ENCODE measurements at places on chromosomes 16 and 17.
A peak's percentile ranks its signal among the peaks of the same experiment; 100 is the strongest.

DNA sequence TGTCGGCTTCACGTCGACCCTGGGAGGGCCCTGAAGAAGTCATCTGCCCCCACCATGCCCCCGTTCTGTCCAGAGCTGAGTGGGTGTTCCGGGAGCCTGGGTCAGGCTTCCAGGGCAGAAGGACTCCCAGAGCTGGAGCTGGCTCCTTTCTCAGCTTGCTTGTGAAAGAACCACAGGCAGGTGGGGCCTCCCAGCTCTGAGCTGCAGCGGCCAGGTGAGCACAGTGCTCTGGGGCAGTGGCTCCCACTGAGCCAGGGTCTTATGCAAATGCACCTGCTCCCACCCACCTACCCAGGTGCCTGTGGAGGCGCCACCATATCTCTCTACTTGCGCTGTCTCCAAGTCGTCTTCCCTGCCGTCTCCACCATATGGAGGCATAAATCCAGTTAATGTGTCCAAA lies 140.0 kb upstream of the RPL38 start:
- no peak for DNase-seq

DNA sequence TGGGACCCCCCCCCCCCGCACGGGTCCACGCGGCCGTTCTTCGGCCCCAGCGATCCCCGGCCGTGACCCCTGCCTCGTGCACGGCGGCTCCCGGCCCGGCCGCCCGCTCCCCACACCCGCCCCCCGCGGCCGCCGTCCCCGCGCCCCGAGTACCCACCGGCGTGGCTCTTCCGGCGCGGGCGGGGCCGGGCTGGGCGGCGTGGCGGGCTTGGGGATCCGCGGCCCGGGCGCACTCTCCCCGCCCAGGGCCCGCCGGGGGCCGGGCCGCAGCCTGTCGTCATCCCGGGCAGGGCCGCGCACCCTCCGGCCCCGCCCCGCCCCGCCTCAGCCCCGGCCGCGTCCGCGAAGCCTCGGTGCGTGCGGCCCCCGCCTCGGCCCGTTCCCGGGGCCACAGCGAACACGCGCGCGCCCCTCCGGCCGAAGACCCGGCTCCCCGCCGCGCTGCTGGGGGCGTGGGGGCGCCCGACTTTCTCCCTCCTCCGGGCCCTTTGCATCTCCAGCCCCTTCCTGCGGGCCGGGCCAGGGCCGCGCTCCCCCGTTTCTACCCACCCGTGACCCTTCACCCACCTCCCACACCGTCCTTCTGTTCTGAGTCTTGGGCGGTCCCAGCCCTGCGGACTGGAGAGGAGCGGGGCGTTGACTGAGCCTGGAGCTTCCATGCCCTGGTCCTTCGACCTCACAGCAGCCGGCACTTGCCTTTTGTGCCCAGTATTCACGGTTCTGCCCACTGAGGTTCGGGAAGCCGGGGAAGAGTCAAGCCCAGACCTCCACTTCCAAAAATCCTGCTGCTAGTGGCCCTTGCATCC lies 840 bp downstream of the MYO1C start:
- no peak for DNase-seq

GRCh38 chr17:18261146-18261515 lies 669 bp downstream of the MIEF2 start:
- peak; percentile 23 for DNase-seq

DNA sequence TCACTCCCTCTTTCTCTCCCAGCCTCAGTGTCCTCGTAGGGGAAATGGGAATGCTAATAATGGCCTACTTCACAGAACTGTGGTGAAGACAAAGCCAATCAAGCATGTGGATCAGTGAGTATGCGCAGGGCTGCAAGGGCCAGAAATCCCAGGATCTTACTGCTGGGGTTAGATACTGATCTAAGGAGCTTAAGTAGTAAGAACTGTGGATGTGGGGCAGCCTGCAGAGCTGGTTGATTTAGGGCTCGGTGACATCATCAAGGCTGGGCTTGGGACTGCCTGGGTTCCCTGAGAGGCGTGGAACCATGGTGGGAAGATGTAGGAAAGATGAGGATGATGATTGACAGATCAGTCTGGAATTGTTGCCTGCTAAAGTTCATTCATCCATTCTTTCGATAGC lies 25.6 kb downstream of the GOSR2 start:
- no peak for DNase-seq

GRCh38 chr17:27555339-27555738 lies 75.6 kb upstream of the LGALS9 start:
- DNase-seq, result no peak

DNA sequence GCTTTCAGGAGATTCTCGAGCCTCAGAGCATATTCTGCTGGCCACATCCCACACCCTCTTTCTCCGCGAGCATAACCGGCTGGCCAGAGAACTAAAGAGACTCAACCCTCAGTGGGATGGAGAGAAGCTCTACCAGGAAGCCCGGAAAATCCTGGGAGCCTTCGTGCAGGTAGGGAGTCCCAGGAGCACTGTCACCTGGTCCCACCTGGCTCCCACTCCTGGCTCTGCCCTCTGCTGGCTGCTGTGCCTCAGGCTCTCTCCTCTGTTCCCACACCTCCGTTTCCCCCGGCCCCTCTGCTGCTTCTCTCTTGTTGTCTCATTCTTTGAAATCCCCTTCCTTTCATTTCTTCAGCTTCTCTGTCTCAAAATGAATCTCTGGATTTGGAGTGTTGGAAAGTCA lies 16.4 kb downstream of the LPO start:
- DNase-seq, result no peak

- DNase-seq, result no peak
Measured at GRCh38 chr17:55303008-55303493, 38.3 kb downstream of the HLF start.

DNA sequence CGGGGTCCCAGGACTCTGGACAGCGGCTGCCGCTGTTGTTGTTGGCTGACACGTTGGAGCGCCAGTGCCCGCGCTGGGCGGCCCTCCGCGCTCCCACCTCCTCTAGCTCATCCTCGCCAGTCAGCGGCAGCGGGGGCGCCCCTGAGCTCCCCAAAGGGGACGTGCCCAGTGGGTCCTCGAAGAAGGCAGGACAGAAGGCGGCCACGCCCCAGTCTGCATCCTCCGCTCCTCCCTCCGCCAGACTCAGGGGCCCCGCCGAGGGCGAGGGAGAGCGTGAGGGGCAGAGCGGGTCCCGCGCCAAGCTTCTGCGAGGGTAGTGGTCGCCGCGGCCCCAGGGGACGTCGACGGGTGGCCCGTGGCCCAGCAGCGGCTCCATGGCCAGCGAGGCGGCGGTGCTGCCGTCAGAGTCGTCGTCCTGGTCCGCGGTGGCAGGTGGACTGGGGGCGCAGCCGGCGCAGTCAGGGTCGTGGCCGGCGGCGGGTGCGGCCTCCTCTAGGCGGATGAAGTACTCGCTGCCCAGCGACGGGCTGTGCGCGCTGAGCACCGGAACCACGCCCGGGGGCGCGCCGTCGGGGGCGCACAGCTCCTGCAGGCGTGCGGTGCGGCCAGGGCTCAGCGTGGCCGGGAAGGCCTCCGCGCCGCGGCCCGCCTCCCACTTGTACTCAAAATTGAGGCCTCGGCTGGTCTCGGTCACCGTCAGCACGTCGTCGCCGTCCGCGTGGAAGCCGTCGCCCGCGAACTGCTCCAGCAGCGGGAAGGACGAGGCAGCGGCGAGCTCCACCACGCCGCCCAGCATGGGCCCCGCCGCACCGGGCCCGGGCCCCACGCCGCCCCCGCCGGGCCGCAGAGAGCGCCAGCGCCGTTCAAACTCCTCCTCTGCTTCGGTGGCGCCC lies 43.2 kb upstream of the PVALEF start:
- DNase-seq, result no peak

GRCh38 chr17:81252326-81252986 lies 13.3 kb downstream of the NDUFAF8 start:
- DNase-seq, result no peak

DNA sequence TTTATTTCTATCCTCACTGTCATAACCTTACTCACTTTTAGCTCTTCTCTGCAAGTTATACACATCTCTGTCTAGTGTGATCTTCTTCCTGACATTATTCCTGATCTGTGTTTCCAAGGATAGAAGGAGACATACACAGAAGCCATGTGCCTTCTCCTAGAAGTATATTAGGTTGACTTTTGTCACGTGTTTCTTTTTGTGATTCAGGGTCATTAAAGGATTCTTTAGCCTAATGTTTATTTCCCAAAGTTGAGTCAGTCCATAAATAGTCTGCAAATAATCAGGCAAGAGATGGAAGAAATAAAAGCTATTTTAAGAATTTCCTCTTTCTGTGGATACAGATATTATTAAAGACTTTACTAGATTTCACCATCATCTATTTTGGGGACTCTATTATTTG lies 214.1 kb upstream of the GOT2 start:
- no peak for DNase-seq

DNA sequence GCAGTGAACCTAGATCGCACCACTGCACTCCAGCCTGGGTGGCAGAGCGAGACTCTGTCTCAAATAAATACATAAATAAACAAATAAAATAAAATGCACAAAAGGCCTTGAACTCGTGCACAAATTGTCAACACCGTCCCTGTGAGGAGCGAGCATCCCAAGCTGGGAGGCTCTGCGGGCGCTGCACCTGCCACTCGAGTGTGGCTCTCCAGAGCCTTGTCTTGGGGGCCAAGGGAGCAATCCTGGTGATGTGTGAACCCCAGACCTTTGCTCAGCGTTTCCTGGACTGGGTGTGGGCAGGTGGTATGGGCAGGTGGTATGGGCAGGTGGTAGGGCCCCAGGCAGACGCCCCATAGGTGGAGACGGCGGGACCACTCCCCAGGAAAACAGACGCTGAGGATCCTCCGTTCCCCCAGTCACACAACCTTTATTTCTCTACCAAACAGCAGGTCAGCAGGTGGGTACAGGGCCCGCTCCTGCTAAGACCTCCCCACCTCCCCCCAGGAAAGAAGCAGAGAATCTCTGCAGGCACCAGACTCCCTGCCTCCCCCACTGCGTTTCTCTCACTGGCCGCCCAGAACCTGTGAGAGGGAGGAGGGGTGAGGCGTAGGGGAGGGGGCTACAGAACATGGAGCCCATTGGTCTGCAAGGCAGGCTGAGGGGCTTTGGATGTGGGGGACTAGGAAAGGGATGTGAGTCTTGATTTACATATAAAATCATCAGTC lies 7.4 kb upstream of the P2RX1 start:
- DNase-seq, result no peak

DNA sequence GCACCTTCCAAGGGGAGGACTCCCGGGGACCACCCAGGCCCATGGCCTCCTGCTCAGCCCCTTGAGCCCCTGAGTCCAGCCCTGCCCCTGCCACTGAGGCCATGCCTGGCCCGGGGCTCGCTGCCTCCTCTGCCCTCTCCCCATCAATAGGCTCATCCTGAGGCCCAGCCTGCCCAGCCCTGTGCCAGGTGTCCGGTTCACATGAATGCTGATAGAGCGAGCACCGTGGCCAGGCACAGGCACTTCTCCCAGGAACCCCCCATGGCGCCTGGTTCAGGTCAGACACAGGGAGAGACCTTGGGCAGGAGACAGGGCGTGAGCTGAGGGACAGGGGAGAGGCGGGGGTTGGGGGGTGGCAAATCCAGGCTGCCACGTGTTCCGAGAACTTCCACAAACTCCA lies 2.8 kb upstream of the PVALEF start:
- no peak for DNase-seq

- DNase-seq, result no peak
Measured at GRCh38 chr16:85651629-85652430, 36.9 kb downstream of the GINS2 start.

DNA sequence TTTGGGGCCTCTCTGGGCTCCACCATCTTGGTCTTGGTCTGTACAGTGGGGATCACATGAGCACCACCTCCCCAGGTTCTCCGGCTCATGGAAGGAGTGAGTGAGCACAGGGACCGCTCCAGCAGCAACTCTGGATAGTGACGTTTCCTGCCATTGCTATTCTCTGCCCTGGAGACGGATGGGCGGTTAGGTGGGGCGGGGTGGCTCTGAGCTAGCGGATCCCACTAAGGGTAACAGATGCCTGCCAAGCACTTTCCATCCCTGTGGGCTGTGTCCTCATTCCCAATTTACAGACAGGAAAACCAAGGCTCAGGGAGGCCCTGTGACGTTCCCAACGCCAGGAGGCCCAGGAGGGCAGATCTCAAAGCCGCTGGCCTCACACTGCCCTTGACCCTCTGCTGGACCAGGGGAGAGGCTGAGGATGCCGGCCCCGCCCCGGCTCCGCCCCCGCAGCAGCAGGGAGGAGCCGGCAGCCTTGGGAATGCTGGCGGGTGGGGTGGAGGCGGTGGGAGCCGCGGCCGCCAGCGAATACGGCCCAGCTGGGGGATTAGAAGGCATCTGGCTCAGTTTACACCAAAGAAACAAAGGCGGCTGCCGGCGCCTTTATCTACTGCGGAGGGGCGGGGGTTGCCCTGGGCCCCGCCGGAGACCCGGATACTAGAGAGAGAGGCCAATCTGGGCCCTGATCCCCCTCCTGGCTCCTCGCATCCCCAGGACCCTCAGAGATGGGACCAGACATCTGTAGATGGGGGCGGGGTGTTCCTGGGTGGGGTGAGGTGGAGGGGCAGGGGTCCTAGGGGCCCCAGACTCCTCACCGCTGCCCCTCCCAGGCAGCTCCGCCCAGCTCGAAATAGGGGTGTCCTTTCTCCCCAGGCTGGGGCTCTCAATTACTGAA lies 122.3 kb upstream of the CIBAR2 start:
- DNase-seq, result peak; percentile 76

DNA sequence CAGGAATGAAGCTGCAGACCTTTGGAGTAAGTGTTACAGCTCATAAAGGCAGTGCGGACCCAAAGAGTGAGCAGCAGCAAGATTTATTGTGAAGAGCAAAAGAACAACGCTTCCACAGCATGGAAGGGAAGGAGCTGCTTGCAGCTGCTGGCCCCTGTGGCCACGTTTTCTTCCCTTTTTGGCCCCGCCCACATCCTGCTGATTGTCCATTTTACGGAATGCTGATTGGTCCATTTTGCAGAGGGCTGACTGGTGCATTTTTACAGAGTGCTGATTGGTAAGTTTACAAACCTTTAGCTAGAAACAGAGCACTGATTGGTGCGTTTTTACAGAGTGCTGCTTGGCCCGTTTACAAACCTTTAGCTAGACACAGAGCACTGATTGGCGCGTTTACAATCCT lies 841.5 kb downstream of the CDH11 start:
- DNase-seq, result no peak

- DNase-seq, result no peak
Measured at GRCh38 chr17:31486351-31487062, 95.0 kb downstream of the RAB11FIP4 start.

DNA sequence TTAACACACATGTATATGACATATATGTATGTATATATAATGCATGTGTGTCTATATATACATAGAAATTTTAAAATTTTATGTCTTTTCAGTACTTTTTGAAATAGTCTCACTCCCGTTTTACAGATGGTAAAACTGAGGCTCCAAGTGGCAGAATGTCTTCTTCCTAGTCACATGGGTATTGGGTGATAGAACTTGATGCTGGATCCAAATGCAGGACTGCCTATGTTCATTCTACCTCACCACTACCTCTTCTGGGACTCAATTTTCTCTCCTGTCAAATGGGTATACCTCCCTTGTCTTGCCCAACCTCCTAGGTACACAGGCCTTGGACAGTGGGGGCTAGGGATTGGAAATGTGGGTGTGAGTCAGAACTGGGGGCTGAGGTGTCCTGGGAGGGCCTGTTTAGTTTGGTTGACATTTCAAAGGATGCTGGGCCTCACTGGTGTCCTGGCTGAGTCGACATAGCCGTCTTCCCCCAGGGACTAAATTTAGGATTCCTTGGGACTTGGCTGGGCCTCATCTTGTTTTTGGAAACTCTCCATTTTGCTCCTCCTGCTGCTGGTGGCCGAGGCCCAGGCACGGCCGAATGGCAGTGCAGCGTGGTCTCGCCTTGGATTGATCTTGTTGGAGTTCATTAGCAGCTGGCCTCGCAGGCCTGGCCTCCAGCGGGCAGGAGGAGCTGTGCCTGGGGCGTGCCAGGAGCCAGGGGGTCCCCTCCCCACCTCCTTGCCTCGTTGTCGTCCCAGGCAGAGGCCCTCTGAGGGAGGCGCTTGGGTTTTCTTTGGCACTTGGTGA lies 25.9 kb downstream of the NKD1 start:
- DNase-seq, result no peak

GRCh38 chr16:14373406-14373805 lies 256.7 kb downstream of the PARN start:
- no peak for DNase-seq

Data from astrocyte (in vitro differentiated cells and primary cell).